Kidney epithelial cell (primary cell): ENCODE measurements at places on chromosomes 12 and 14. TPM values are rescaled to one million over a fixed set of nuclear protein-coding genes. Genes with fewer than 3 reads are reported as not detected.

DNA sequence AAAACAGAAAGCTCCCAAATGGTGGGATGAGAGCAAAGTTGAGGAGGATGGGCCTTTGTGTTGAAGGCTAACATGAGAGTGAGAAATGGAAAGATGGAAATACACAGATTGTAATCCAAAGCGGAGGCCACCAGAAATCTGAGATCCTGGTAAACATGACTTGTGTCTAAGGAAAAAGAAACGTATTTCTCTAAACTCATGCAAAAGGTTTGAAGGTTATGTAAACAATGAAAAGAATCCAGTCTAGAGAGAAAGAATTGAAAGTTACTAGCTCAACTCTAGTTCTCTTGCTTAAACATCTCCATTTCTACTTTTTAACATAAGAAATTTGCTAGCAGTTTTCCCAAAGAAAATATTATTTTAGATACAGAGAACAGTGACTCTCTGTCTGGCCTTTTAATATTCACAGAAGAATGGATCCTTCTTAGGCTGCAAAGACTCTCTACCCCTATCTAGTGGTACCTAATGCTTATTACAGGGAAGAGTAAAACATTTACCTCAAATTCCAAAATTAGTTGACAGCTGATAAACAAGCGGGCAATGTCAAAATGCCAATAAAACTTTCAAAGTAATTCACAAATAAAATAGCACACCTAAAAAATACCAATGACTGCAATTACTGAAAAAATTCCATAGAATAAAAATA, 75.8 kb upstream of the SOX5 start:
- DNase-seq, result no peak

DNA sequence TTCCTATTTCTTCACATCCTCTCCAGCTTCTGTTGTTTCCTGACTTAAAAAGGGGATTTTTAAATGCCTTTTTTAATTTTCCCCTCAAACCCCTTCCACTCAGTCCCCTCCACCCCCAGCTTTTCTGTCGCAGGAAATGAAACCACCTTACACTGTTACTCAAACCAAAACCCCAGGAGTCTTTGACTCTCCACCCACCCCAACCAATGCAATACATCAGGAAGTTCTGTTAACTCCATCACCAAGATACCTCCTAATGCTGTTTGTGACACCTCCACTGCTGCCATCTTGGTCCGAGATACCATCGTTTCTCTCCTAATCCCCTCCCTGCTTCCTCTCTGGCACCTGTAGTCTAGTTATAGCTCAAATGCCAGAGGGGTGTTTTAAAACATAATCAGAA, 25.4 kb upstream of the CPM start:
- no peak for DNase-seq

DNA sequence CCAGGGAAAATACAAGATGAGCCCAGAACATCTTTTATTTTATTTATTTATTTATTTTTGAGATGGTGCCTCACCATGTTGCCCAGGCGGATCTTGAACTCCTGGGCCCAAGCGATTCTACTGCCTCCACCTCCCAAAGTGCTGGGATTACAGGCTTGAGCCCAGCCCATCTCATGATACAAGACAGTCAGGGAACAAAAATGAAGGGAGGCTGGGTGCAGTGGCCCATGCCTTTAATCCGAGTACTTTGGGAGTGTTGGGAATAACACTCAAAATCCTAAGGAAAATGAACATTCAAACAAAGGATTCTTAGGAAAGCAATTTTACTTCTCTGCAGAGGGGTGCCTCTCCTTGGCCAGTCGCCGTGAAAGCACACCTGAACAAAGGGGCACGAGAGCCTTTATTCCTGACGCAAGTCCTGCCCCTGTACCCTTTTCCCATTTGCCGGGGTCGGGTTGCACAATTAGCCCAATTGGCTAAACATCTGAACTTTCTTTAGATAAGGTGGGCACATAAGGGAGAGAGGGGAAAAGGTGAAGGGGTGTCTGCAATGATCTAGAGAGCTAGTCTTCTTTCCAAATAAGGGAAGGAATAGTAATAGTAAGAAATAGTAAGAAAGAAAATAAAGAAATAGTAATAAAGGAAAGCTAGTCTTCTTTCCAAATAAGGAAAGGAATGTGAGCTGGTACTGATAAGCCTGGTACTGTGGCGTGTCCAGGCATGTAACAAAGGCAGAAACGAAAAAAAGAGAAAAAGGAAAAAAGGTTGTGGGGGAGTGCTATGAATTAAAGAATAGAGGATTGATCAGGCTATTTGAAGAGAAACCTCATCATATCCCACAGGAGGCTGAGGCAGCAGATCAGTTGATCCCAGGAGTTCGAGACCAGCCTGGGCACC, 13.4 kb downstream of the NCAPD2 start:
- no peak for DNase-seq

GRCh38 chr12:85072826-85073225, 36.7 kb downstream of the LRRIQ1 start:
- no peak for DNase-seq

DNA sequence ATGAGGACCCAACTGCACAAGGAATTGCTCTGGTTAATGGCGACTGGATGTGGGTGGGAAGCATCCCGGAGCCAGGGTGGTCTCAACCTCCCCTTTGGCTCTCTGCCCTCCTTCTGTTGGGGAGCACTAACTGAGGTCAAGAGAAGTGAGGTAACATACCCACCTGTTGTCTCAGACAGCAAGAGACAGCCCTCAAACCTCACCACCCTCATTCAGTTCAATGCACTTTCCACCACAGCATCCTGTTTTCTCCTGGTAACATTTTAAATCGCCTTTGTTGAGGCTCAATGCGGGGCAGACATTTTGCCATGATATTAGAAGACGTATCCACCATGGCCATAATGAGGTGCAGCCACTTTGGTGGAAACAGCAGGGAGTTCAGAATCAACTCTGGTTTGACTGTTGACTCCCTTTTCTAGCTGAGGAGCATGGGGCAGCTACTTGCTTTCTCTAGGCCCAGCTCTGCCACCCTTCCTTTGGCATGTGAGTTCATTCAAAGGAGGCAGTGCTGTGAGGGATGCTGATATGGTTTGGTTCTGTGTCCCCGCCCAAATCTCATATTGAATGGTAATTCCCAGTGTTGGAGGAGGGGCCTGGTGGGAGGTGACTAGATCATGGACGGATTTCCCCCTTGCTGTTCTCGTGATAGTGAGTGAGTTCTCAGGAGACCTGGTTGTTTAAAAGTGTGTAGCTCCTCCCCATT, 338.6 kb downstream of the PCNX1 start:
- DNase-seq, result no peak

DNA sequence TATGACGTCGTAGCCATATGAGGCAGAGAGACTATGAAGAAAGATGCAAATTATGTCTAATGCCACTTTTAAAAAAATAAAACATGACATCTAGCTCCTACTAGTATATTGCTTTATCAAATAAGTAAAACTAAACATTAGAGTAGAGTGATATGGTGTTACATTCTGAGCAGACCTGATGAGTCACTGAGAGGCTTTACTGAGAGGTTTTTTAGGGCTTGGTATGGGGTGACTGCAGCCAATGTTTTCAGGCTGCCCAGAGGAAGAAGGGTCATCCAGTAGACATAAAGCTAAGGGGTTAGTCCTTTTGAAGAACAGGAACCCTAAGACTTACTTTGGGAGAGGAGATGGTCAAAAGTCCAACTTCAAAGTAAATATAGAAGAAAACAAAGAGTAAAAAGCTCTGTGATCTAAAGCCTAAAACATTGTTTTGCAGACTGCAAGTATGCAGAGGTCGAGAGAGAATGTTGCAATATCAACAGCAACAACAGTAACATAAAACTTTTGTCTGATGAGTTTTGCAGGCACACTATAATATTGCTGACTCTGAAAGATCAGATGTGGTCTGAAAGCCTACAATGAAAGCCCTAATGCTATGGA, 774.7 kb downstream of the TMTC2 start:
- no peak for DNase-seq

GRCh38 chr14:91516663-91517388, 6.7 kb upstream of the PPP4R3A start:
- no peak for DNase-seq

DNA sequence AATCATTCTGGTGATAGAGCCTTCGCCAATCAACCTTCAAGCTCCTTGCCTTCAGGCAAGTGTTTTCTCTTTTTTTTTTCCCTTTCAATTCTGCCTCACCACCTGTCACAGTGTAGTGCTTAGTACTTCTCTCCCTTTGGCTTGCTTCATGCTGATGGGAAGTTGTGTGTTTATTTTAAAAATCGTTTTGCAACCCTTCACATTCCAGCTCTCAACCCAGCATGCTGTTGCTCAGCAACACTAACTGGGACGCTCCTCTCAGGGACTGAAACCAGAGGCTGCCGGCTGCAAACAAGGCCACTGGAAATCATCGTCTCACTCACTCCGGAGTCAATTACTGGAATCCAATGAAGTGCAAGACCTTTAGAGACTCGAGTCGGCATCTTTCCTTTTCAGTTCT, 342.7 kb downstream of the PRKD1 start:
- peak; percentile 63 for DNase-seq

DNA sequence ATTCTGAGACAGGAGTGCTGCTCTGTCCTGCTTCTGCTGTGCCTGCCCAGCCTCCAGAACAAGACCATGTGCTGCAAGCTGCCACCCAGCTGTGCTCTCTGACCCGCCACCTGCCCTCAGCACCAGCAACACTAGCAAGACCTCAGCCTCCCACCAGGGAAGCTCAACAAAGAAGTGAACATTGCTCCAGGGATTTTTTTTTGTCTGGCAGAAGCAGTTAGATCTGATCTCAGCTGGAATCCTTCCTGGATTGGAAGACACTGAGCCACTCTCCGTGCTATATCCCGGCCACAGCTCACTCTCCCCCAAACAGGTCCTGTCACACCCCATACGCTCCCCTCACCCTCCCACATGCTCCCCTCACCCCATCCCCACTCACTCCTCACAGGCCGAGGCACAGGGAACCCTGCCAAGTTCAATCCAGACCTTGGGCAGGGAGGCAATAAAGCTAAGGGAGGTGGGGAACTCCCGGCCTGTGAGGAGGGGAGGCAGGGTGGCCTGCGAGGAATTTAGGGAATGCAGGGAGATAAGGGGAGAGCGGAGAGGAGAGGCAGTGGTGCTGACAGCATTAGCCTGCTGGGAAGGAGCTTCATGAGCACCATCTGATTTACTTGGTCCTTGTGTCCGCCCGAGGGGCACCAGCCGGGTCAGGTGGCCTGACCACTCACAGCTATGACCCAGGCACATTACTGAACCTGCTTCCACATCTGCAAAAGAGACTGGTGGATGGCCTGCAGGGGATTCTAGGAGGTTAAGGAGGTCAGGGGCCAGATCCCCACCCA, 29.7 kb downstream of the CCDC85C start:
- peak; percentile 62 for DNase-seq

DNA sequence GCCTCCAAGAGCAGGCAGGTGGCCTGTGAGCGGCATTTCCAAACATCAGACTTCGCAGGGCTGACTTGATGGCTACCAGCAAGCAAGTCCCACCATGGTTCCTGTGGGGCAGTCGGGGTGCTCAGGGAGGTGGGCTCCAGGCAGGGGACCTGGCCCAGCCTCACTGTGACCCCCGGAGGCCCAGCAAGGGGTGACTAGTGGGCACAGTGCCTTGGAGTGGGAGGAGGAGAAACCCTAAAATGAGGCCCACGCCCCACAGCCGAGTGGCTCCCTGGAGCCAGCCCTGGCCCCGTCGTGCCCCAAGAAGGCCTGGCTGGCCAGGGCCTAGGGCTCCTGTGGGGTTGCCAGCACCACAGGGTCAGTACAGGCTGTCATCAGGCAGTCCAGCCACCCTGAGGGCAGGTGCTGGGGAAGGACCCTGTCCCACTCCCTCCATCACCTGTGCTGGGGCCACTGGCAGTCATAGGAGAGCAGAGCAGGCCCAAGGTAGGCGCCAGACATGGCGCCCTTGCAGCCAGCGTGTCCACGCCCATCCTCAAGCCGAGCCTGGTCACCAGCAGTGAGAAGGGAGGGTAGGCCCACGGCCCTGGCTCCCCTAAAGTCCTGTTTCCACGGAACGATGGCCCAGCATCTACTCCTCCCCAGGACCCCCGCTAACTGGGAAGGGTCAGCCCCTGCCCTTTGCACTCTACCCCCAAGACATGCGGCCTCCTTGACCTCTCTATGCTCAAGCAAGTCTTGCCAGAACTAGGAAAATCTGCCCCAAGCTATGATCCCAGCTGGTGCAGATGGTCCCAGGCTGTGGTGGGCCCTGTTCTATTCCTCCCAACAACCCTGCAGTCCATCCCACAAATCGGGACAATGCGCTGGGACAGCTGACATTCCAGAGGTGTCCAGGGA, 144.2 kb upstream of the C14orf180 start:
- DNase-seq, result no peak

DNA sequence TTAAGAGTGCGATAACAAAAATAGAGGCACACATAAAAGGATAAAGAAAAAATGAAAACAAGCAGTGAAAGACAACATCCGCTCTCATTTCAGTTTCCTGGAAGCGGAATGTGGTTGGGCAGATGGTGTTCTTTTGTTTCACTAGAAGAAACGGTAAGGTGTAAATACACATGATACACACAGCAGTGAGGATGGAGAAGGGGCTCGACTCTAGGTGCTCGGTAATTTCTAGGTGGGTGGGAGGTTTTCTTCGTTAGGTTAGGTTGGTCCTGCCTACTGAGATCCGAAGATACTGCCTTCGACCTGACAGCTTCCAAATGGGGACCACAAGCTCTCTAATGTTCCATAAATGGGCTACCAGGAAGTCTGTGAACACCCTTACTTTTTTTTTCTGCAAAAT, 1082.5 kb downstream of the BCL11B start:
- no peak for DNase-seq

DNA sequence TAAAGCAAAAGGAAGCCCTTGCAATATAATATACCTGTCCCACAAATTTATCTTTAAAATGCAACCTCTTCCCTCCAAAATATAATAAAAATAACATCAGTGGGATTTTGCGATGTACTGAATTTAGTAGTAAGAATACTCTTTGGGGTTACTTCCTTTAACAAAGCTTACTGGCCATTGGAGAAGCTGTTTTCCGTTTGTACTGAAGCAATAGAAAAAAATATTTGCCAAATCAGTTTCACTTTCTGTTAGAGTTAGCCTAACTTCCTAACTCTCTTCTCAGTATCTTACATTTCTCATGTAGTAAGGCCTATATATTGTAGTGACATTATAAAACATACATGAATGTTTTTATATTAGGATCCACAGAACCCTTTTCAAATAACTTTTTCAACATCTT, 3.7 kb downstream of the MAX start:
- no peak for DNase-seq

GRCh38 chr14:31128601-31129526, 78.7 kb downstream of the HECTD1 start:
- DNase-seq, result no peak

GRCh38 chr12:49089821-49090773, 4.5 kb downstream of the DHH start:
- DNase-seq, result no peak

Gene GARIN6
- total RNA-seq, result not detected in 2 replicates

Gene GAS2L3
- 2.5 and 7.3 TPM in 2 replicates for total RNA-seq

Gene CHST11
- 27.2 and 32.6 TPM in 2 replicates for total RNA-seq

Gene ANKRD52
- 38.8 and 45.2 TPM in 2 replicates for total RNA-seq

Gene ARF3
- total RNA-seq, result 77.9 and 101 TPM in 2 replicates

Gene KRT73
- not detected in 2 replicates for total RNA-seq

Gene SIRT4
- total RNA-seq, result 0.29 and 2.3 TPM in 2 replicates
